ENCODE measurements at places on chromosomes 3 and 15.

GRCh38 chr3:112042842-112043280 lies 8.3 kb downstream of the TMPRSS7 start:
- no peak for DNase-seq

GRCh38 chr3:122365073-122365472 lies 18.0 kb downstream of the MIX23 start:
- DNase-seq: no peak

DNA sequence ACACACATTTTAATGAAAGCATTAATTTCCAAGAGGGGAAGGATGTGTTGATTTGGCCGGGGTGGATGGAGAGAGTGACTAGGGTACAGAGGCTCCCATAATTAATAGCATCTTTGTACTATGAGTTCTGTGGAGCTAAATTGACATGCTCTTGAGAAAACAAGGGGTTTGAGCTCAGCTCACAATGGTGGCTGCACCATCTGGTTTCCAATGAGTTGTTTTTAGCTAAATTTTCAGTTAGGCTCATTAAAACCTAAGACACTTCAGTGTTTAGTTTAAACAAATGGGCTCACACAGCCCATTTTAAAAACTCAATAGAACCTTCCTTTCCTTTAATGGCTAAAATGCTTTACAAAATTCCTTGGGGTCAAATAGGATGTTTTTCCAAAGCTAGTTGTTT lies 199.7 kb downstream of the TNIK start:
- no peak for DNase-seq

DNA sequence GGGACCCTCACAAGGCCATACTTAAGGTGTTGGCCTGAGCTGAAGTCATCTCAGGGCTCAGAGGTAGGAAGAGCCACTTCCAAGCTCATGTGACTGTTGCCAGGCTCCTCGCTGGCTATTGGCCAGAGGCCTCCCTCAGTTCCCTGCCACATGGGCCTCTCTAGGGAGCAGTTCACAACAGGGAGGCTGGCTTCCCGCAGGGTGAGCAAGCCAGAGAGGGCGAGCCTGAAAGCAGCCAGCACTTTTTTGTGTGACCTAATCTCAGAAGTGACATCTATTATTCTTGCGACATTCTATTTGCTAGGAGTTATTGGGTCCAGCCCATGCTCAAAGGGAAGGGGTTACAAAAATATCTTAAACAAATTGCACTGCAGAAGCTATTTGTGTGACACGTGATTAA lies 201.4 kb downstream of the SSR3 start:
- DNase-seq: no peak

GRCh38 chr3:99439892-99440291 lies 198.5 kb upstream of the COL8A1 start:
- no peak for DNase-seq

- DNase-seq: no peak
Measured at GRCh38 chr3:176787506-176787905, 409.8 kb downstream of the TBL1XR1 start.

DNA sequence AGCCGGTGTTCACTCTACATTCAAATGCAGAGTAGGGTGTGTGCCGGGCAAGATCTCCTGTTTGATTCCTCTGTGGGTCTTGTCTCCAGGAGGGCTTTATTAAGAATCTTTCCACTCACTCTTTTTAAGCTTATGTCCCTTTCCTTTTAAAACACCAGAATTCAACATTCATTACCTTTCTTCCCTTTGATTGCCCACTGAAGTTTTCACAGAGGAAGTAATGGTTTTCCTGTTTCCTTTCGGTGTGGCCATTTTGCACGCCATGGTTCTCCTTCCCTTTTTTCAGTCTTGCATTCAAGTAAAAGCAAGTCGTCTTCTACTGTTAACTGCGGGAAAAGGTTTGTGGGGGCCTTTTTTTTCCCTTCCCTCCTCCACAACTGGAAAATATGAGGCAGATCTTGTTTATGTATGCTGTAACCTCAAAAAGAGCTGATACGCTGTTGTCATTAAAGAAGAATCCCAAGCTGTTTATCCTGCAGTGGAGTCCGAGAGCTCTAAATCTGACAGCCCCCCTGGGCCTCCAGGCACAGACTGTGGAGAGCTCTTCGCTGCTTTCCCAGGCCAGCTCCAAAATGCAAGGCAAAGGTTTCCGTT lies 40.5 kb downstream of the FILIP1L start:
- no peak for DNase-seq

- no peak for DNase-seq
Measured at GRCh38 chr3:169699536-169700050, 36.1 kb upstream of the MECOM start.

- no peak for DNase-seq
Measured at GRCh38 chr15:44102675-44103254, 92.3 kb downstream of the FRMD5 start.

- DNase-seq: no peak
Measured at GRCh38 chr15:98682992-98683701, 34.8 kb downstream of the IGF1R start.

GRCh38 chr3:35257641-35258040 lies 381.7 kb upstream of the ARPP21 start:
- DNase-seq: no peak

GRCh38 chr3:167895684-167896083 lies 160.2 kb downstream of the SERPINI1 start:
- DNase-seq: no peak

GRCh38 chr3:21524133-21524532 lies 226.9 kb downstream of the ZNF385D start:
- no peak for DNase-seq

DNA sequence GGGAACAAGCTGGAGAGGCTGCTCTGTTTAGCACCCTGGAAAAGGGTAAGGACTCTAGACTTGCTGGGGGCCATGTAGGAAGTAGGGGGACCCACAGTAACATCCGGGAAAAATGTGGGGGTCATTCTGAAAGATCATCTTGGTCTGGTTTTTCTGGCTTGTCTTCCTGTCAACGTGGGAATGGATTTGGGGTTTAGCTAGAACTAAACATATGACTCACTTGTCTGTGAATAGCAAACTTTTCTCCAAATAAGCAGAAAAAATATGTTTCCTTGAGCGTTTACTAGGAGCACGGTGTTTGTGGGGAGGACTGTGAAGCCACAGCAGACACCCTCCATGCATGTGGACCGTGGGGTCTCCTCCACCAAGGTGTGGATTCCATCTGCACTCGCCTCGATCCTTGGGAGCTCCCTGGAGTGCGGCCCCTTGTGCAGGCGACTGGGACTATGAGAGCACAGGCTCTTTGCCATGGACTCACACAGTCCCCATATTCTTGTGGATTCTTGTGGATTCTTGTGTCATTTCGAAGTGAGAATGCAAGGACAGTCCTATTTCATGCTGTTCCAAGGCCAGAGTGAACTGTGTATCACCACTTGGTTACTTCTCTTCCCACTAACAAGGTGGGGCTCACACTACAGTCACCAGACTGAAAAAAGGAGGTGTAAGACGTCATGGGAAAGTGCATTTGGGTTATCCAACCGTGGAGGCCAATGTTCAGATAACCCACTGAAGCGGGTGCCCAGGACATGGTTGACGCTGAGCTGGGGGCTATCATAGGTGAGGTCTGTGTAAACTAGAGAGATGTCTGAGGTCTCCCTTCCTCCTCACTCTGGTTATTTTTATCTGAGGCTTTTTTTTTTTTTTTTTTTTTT lies 25.5 kb downstream of the PGPEP1L start:
- DNase-seq: no peak
